Ascending aorta (tissue), 2 donors: ENCODE measurements at places on chromosomes 2 and 18. TPM values are rescaled to one million over a fixed set of nuclear protein-coding genes. Genes with fewer than 3 reads are reported as not detected.

The ELAC1 gene
- not detected for total RNA-seq

The NRP2 gene
- 39.7 TPM for total RNA-seq

The KLHL30 gene
- total RNA-seq = 28.2 TPM

The ICOS gene
- total RNA-seq = not detected

The COL4A3 gene
- 1.1 TPM for total RNA-seq

The NT5DC4 gene
- not detected for total RNA-seq

The ALLC gene
- not detected for total RNA-seq

The MEX3C gene
- 97.7 TPM for total RNA-seq

The CRYGD gene
- not detected for total RNA-seq

The ERICH2 gene
- total RNA-seq = not detected

The LIMS4 gene
- total RNA-seq = 21.2 TPM

The COL5A2 gene
- total RNA-seq = 64.2 TPM

The FEV gene
- total RNA-seq = not detected

The CCDC68 gene
- 15.8 TPM for total RNA-seq

The FIGN gene
- total RNA-seq = 4.3 TPM

The G6PC2 gene
- not detected for total RNA-seq

The CYS1 gene
- 13.8 TPM for total RNA-seq

The ATG9A gene
- total RNA-seq = 135 TPM

The IL36RN gene
- not detected for total RNA-seq

The CACNB4 gene
- 3.7 TPM for total RNA-seq

The NOSTRIN gene
- total RNA-seq = 7.8 TPM

The SNTG2 gene
- total RNA-seq = 9.9 TPM

The PSMA8 gene
- total RNA-seq = not detected

The GCG gene
- not detected for total RNA-seq

The GDF7 gene
- total RNA-seq = 11.6 TPM

The ASB18 gene
- total RNA-seq = not detected

The DCDC2C gene
- 2.4 TPM for total RNA-seq

The LCT gene
- not detected for total RNA-seq

The LIPG gene
- total RNA-seq = 1.6 TPM

The SLC9A4 gene
- total RNA-seq = not detected

The MYO1B gene
- total RNA-seq = 27.4 TPM

The CROCC2 gene
- total RNA-seq = 2.9 TPM

The OR6B2 gene
- total RNA-seq = not detected

The GLI2 gene
- 23.1 TPM for total RNA-seq

The TANC1 gene
- total RNA-seq = 45.4 TPM

The TPO gene
- 52.5 TPM for total RNA-seq

The CYP27A1 gene
- total RNA-seq = 53.1 TPM

The MBD1 gene
- total RNA-seq = 53.4 TPM

The ADAM23 gene
- 2.3 TPM for total RNA-seq

The FZD7 gene
- 32.5 TPM for total RNA-seq

The TMEM182 gene
- not detected for total RNA-seq

The APOB gene
- 8.5 TPM for total RNA-seq

The DPYSL5 gene
- not detected for total RNA-seq

The RPL31 gene
- 479 TPM for total RNA-seq
